ENCODE measurements at places on chromosomes 16 and 17.

DNA sequence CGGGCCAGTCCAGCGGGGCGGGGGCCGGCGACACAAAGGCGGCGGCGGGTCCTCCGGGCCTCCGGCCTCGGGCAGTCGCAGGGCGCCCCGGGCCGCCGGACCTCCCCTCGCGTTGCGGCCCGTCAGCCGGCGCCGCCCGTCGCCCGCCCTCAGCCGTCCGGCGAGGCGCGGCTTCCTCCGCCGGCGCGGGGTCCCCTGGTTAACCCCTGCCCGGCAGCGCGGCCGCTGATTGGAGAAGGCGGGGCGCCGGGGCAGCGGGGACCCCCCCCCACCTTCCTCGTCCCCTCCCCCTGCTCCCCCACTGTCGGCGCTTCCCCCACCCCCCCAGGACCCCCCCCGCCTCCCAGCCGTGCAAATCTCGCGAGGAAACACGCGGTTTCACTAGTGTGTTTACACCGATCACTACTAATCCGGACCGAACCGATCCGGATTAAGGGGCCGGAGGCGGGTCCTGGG, at the start of gene TLK2:
TSS of gene TLK2 (plus strand) at position 402 of the 456 bp plus-strand sequence. CDS start 2,301 bp downstream, outside the sequence.
- DNase-seq, result peak; percentile 76

- no peak for DNase-seq
Measured at GRCh38 chr16:52976539-52977167, 76.0 kb downstream of the CHD9NB start.

GRCh38 chr17:49471769-49472168, 23.3 kb upstream of the NGFR start:
- DNase-seq, result no peak

- no peak for DNase-seq
Measured at GRCh38 chr17:1076299-1076981, 79.5 kb downstream of the TIMM22 start.

- no peak for DNase-seq
Measured at GRCh38 chr17:64106918-64107317, 23.0 kb downstream of the ERN1 start.

DNA sequence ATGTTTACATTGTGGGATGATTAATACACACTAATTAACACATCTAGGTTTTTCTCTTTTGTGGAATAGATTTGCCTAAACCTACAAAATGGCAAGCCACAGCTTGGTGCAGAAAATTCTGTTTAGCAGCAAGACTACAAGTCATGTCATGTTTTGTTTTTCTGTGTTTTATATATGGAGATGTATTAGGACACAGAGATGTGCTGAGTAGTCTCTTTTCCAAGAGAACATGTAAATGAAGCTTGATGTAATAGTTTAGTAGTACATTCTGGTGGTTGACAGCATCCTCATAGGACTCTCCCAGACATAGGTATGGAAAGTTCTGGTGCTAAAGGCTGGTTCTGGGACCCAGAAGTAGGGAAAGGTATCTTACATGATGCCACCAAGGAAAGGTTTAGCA, 1345.4 kb downstream of the CDH11 start:
- no peak for DNase-seq

DNA sequence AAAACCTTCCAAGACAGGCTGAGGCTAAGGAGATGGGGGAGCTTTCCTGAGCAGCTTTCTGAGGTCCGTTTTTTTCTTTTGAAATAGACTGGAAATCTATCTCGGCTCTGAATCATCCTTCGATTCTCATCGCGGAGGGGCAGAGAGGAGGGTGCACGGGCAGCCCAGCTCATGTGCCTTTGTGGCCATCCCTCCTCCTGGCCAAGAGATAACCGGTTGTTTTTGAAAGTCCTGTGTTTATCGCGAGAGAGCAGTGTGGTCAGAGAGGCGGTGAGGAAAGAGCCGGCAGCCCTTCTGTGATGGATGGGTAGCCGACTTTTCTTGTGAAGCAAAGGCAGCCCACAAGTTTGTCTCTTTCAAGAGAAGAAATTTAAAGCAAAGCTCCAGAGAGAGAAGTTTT, 191.6 kb downstream of the CCDC182 start:
- DNase-seq, result no peak

- no peak for DNase-seq
Measured at GRCh38 chr17:21271454-21272183, 12.9 kb upstream of the MAP2K3 start.

Data from stimulated activated CD4-positive, alpha-beta T cell treated with anti-CD3 and anti-CD28 coated beads, TNF-alpha, amount 100 ng/mL, for 24 hours (primary cell).